ENCODE measurements at places on chromosomes 4 and X. TPM values are rescaled to one million over a fixed set of nuclear protein-coding genes. Genes with fewer than 3 reads are reported as not detected.

CPLX1 gene
- 0.29 TPM for total RNA-seq

FGFBP2 gene
- total RNA-seq = not detected

ERCC6L gene
- 1.2 TPM for total RNA-seq

EGFL6 gene
- total RNA-seq = not detected

KLHL4 gene
- total RNA-seq = 13.9 TPM

BANK1 gene
- 1.1 TPM for total RNA-seq

HSFX3 gene
- total RNA-seq = not detected

NMU gene
- 1.7 TPM for total RNA-seq

SSX2 gene
- not detected for total RNA-seq

L1CAM gene
- 1.6 TPM for total RNA-seq

AMELX gene
- total RNA-seq = not detected

ZGRF1 gene
- total RNA-seq = 1.6 TPM

CSAG3 gene
- total RNA-seq = not detected

SLC6A14 gene
- total RNA-seq = not detected

AMER1 gene
- 2.2 TPM for total RNA-seq

ZRSR2 gene
- total RNA-seq = 2.9 TPM

SNX25 gene
- total RNA-seq = 17.4 TPM

VCX gene
- total RNA-seq = not detected

GLRB gene
- total RNA-seq = 0.53 TPM

BEND4 gene
- total RNA-seq = 0.53 TPM

ABLIM2 gene
- 0.99 TPM for total RNA-seq

PWWP3B gene
- 0.18 TPM for total RNA-seq

NOCT gene
- total RNA-seq = 37.8 TPM

SMPX gene
- total RNA-seq = not detected

ARAP2 gene
- 1.4 TPM for total RNA-seq

SLC2A9 gene
- total RNA-seq = 3.8 TPM

CSAG2 gene
- total RNA-seq = not detected

AVPR2 gene
- total RNA-seq = not detected

PITX2 gene
- total RNA-seq = not detected

PCDH10 gene
- total RNA-seq = 1.3 TPM

TNIP3 gene
- total RNA-seq = 4.4 TPM

CRMP1 gene
- 23.8 TPM for total RNA-seq

PAGE2 gene
- not detected for total RNA-seq

LRRC66 gene
- total RNA-seq = 0.10 TPM

RNF128 gene
- 1.1 TPM for total RNA-seq

NAP1L5 gene
- 2.8 TPM for total RNA-seq

VGLL1 gene
- not detected for total RNA-seq

CCDC160 gene
- total RNA-seq = not detected

POU3F4 gene
- not detected for total RNA-seq

MTTP gene
- not detected for total RNA-seq

DUSP21 gene
- total RNA-seq = not detected

TEX11 gene
- not detected for total RNA-seq

SORBS2 gene
- 175 TPM for total RNA-seq

CCDC120 gene
- 5.7 TPM for total RNA-seq

AFP gene
- not detected for total RNA-seq

RPA4 gene
- 2.3 TPM for total RNA-seq

CAPN6 gene
- total RNA-seq = not detected

CC2D2A gene
- total RNA-seq = 21.1 TPM

APLN gene
- 1,492 TPM for total RNA-seq

UGT2B10 gene
- not detected for total RNA-seq

P2RY10 gene
- not detected for total RNA-seq

SASH3 gene
- total RNA-seq = not detected

PCGF3 gene
- 84.1 TPM for total RNA-seq

Data from glomerular endothelial cell (primary cell).